T-helper 17 cell (primary cell): ENCODE measurements at places on chromosomes 5 and 9. TPM values are rescaled to one million over a fixed set of nuclear protein-coding genes. Genes with fewer than 3 reads are reported as not detected.
A peak's percentile ranks its signal among the peaks of the same experiment; 100 is the strongest.

DNA sequence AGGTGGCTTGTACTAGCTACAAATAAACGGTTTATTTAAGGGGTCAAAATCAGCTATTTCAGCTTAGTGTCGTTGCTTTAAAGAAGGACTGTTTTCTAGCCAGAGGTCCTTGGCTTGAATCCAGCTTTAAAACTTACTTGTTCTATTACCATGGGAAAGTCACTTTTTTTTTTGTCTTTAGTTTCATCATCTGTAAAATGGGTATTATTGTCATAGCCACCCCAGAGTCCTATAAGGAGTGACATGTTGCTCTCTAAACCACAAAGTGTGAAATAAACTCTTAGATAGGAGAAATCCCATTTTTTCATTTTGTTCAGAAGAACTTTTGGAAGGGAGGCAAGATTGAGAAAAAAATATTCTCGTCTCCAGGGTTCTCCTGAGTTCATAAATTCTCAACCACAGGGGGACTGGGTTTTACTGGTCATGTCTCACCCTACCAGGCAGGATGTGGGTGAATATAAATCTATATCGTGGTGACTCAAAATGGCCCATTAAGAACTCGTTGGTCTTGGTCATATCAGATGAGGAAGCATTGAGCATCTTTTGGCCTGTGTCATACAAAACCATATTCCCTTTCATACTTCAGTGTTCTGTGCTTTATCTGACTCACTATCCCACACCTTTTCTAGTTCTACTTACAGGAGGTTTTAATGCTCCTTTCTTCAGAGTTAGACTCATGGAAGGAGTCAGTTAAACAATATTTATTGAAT lies 202.7 kb upstream of the NR3C1 start:
- H3K4me1 ChIP-seq = peaks cover 18% of the 10 kb centered on the region
- peaks cover 2% of the 10 kb centered on the region for H3K36me3 ChIP-seq
- peak overlapping the region; percentile 1 for H3K4me3 ChIP-seq

Gene SYK
- 5.0 TPM for total RNA-seq

DNA sequence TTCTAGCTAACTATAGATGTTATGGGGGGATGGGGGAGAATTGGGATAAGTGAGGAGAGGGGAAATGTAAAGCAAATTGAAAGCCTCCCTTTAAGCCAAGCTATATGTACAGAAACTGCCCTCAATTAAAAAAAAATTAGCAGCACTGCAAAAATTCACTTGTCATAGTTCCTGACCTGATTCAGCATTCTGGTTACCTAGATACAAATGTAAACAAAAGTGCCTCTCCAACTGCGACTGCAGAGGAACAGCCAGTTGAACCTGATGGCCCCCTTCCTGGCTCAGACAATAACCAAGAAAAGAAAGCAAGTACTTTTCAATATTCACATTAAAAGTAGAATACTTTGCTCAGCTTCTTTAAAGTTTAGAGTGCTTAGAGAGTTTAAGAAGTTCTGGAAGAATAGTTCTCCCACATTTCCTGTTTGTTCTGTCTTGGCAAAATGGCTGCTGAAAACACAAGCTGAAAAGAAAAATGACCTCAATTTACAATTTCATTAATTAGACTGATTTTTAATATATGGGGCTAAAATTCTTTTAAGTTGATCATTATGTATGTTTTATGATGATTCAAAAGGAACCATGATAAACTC lies 1.5 kb downstream of the FAM81B start:
- peaks cover 21% of the 10 kb centered on the region for H3K27me3 ChIP-seq
- H3K4me1 ChIP-seq = no peaks in the 10 kb centered on the region
- no peak overlapping the region for H3K27ac ChIP-seq
- no peak for DNase-seq
- H3K4me3 ChIP-seq = no peak overlapping the region

DNA sequence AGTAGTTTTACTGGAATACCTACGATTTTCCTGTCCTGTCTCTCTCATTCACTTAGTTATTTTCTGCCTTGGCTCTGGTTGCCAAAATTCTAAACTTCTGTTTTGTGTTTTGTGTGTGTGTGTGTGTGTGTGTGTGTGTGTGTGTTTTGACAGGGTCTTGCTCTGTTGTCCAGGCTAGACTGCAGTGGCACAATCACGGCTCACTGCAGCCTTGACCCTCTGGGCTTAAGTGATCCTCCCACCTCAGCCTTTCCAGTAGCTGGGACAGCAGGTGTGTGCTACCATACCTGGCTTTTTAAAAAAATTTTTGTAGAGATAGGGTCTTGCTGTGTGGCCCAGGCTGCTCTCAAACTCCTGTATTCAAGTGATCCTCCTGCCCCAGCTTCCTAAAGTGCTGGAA lies 17.2 kb downstream of the UBE2D2 start:
- H3K27me3 ChIP-seq = no peaks in the 10 kb centered on the region
- no peaks in the 10 kb centered on the region for H3K36me3 ChIP-seq
- H3K4me3 ChIP-seq = peak overlapping the region; percentile 36
- peak overlapping the region; percentile 94 for H3K27ac ChIP-seq

GRCh38 chr5:116475338-116475737 lies 99.3 kb downstream of the SEMA6A start:
- H3K4me3 ChIP-seq = no peak overlapping the region
- no peaks in the 10 kb centered on the region for H3K4me1 ChIP-seq
- H3K27ac ChIP-seq = no peak overlapping the region
- H3K36me3 ChIP-seq = peaks cover 3% of the 10 kb centered on the region
- H3K27me3 ChIP-seq = no peaks in the 10 kb centered on the region

DNA sequence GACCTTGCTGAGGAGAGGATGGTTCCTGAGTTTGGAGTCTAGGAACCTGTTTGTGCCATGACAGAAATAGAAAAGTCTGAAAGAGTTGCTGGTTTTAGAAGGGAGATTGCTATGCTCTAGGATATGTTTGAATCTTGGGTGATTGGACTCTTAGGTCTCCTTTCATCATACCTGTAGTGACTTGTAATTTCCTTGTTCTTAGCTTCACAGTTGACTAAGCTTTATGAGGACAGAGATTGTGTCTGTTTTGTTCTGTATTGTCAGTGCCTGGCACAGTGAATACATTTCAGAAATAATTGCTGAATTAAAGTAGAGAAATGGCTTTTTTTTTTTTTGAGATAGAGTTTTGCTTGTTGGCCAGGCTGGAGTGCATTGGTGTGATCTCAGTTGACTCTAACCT lies 31.5 kb downstream of the GAPVD1 start:
- no peaks in the 10 kb centered on the region for H3K27me3 ChIP-seq
- H3K27ac ChIP-seq = no peak overlapping the region
- H3K4me3 ChIP-seq = no peak overlapping the region
- peaks cover 9% of the 10 kb centered on the region for H3K4me1 ChIP-seq

- H3K36me3 ChIP-seq = no peaks in the 10 kb centered on the region
- DNase-seq = no peak
- H3K4me1 ChIP-seq = peaks cover under 1% of the 10 kb centered on the region
- no peak overlapping the region for H3K27ac ChIP-seq
- H3K4me3 ChIP-seq = no peak overlapping the region
These were observed 32.0 kb downstream of the SAR1B start for GRCh38 chr5:134600600-134600999.

GRCh38 chr5:149799119-149799623 lies 69.1 kb downstream of the PPARGC1B start:
- H3K36me3 ChIP-seq = no peaks in the 10 kb centered on the region
- no peaks in the 10 kb centered on the region for H3K27me3 ChIP-seq
- H3K27ac ChIP-seq = no peak overlapping the region
- H3K4me3 ChIP-seq = no peak overlapping the region

Gene FREM1
- total RNA-seq = not detected

Gene PCDHA6
- total RNA-seq = not detected

GRCh38 chr5:160075073-160075472 lies 44.2 kb downstream of the PWWP2A start:
- H3K27me3 ChIP-seq = no peaks in the 10 kb centered on the region
- no peak for DNase-seq
- H3K4me3 ChIP-seq = no peak overlapping the region
- peaks cover 2% of the 10 kb centered on the region for H3K4me1 ChIP-seq
- H3K36me3 ChIP-seq = no peaks in the 10 kb centered on the region

Gene NIM1K
- total RNA-seq = 0.76 TPM

DNA sequence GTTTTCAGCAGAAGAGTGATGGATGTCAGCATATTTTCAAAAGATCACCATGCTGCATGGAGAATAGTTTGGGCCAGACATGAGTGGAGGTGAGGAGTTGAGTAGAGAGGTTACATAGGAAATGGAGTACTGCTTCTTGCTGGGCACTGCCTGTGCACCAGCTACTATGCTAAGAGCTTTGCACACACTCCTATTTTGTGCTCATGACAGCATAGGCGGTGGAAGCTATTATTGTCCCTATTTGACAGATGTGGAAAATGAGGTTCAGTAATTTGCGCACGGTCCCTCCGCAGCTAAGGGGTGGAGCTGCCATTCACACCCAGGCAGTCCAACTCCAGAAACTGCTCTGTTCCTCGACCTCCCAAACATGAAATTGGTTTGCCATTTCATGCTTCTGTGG lies 67.8 kb downstream of the ENTREP1 start:
- DNase-seq = no peak
- H3K27ac ChIP-seq = no peak overlapping the region
- H3K4me3 ChIP-seq = no peak overlapping the region
- H3K4me1 ChIP-seq = no peaks in the 10 kb centered on the region
- peaks cover 53% of the 10 kb centered on the region for H3K27me3 ChIP-seq

DNA sequence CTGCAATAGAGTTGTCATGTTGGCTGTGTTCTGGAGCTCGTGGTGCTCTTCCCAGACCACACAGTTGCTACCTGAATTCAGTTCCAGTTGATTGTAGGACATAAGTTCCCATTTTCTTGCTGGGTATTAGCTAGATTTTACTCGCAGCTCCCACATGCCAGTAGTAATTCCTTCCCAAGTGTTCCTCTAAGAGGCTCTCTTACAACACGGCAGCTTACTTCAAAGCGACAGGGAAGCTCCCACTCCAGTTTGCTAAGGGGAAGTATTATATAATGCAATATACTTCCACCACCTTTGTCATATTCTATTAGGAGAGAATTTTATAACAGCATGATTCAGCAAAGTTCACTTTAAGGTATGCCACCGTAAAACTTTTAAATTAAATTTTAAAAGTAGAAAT lies 623.0 kb downstream of the SLCO4C1 start:
- H3K36me3 ChIP-seq = no peaks in the 10 kb centered on the region
- no peak for DNase-seq
- H3K27ac ChIP-seq = no peak overlapping the region
- H3K4me3 ChIP-seq = no peak overlapping the region
- H3K4me1 ChIP-seq = no peaks in the 10 kb centered on the region
- peaks cover 10% of the 10 kb centered on the region for H3K27me3 ChIP-seq

DNA sequence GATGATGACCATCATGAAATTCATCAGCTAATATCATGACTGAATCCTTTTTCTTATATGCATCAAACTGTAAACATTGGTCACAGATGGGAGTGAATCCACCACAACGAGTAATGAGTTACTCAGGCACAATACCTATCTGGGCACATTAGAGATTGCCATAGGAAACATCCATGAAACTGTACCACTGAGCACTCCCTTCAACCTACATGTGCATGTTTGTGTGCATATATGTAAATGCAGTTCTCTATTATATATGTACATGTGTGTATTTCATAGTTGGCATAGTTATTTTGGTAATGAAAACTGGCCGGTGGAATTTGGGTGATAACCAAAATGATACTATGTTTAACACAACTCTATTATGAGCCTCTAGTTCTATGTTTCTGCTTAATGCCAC lies 387.3 kb upstream of the ARRDC3 start:
- H3K4me3 ChIP-seq = no peak overlapping the region
- no peak for DNase-seq
- H3K36me3 ChIP-seq = no peaks in the 10 kb centered on the region
- H3K27ac ChIP-seq = no peak overlapping the region
- no peaks in the 10 kb centered on the region for H3K4me1 ChIP-seq

GRCh38 chr5:78766412-78766762 lies 117.8 kb upstream of the LHFPL2 start:
- H3K4me3 ChIP-seq = no peak overlapping the region
- H3K27me3 ChIP-seq = no peaks in the 10 kb centered on the region
- DNase-seq = no peak
- peaks cover 7% of the 10 kb centered on the region for H3K36me3 ChIP-seq

- H3K4me1 ChIP-seq = peaks cover 16% of the 10 kb centered on the region
- peak overlapping the region; percentile 87 for H3K4me3 ChIP-seq
- H3K27ac ChIP-seq = peak overlapping the region; percentile 63
- no peaks in the 10 kb centered on the region for H3K27me3 ChIP-seq
- peaks cover 6% of the 10 kb centered on the region for H3K36me3 ChIP-seq
- DNase-seq = no peak
These were observed 520 bp upstream of the DHFR start for GRCh38 chr5:80655231-80655774.

DNA sequence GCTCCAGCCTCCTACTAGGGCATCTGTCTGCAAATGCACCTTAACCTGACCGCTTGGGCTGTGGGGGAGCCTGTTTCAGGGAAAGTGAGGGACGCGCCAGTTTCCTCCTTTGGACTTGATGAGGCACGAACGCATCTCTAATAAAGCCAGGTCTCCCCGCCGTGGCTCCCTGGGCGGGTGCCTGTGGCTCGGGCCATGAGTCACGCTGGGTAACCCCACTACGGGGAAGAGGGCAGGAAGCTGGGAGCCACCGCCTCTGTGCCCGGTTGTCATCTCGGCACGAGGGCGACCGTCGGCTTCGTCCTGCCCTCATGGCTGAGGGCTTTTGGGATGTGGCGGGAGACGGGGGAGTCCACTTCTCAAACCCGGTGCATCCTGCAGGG lies 12.1 kb downstream of the NOTCH1 start:
- no peaks in the 10 kb centered on the region for H3K36me3 ChIP-seq
- DNase-seq = peak; percentile 67
- peak overlapping the region; percentile 83 for H3K27ac ChIP-seq
- no peaks in the 10 kb centered on the region for H3K27me3 ChIP-seq

GRCh38 chr9:91948597-91949391 lies 1.2 kb downstream of the ROR2 start:
- H3K27me3 ChIP-seq = peaks cover 70% of the 10 kb centered on the region
- peaks cover 4% of the 10 kb centered on the region for H3K36me3 ChIP-seq
- H3K4me3 ChIP-seq = peak overlapping the region; percentile 21
- H3K27ac ChIP-seq = no peak overlapping the region
- no peak for DNase-seq

Gene MEF2C
- 11.9 TPM for total RNA-seq

DNA sequence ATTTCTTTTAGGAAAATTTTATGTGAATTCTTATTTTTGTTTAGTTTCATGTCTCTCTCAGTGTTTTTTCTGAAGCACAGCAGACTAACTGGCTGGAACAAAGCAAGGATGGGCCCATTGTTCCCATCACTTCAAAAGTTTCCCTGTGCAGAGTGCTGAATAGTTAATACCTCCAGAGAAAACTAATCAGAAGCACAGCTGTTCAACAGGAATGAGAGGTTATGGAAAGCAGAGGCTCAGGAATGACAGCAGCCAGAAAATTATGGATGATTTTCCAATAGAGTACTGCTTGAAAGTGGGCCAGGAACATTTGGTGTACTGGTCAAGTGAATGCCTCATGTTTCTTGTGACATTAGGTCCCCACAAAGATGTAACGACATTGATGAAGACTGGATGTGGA lies 173.0 kb upstream of the TARS1 start:
- H3K4me3 ChIP-seq = no peak overlapping the region
- no peak for DNase-seq
- no peaks in the 10 kb centered on the region for H3K36me3 ChIP-seq
- no peaks in the 10 kb centered on the region for H3K27me3 ChIP-seq
- no peaks in the 10 kb centered on the region for H3K4me1 ChIP-seq

- no peak overlapping the region for H3K27ac ChIP-seq
- no peaks in the 10 kb centered on the region for H3K36me3 ChIP-seq
- no peak overlapping the region for H3K4me3 ChIP-seq
- H3K4me1 ChIP-seq = no peaks in the 10 kb centered on the region
- DNase-seq = no peak
These were observed 166.8 kb downstream of the MUSK start for GRCh38 chr9:110835404-110835803.

- H3K4me3 ChIP-seq = no peak overlapping the region
- DNase-seq = no peak
- H3K36me3 ChIP-seq = peaks cover 3% of the 10 kb centered on the region
These were observed 35.2 kb downstream of the RAI14 start for GRCh38 chr5:34691326-34691725.
